Kasumi-1 (cell line): ENCODE measurements at places on chromosomes 16 and 17.
A peak's percentile ranks its signal among the peaks of the same experiment; 100 is the strongest.

DNA sequence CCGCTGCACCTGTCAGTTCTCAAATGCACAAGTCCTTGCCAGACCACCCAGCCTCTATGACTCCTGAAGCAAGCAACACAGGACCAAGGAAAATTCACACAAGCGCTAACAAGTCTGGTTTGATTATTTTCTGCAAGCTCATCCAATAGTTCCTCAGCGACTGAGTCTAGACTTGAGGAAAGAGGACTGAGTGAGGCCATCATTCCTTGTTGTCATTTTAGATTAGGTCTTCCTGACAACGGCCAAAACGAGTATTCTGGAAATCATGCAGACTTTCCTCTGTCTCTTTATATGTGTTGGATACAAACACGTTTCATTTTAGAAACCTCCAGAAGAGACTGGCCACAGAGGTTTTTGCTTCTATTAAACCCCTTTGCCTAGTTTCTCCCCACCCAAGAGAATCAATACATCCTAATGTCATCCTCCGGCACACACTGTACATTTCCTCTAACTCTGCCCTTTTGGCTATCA, 561 bp downstream of the CCDC47 start:
- peak; percentile 30 for DNase-seq

GRCh38 chr17:77475016-77475976, 334.5 kb downstream of the SEC14L1 start:
- no peak for DNase-seq

DNA sequence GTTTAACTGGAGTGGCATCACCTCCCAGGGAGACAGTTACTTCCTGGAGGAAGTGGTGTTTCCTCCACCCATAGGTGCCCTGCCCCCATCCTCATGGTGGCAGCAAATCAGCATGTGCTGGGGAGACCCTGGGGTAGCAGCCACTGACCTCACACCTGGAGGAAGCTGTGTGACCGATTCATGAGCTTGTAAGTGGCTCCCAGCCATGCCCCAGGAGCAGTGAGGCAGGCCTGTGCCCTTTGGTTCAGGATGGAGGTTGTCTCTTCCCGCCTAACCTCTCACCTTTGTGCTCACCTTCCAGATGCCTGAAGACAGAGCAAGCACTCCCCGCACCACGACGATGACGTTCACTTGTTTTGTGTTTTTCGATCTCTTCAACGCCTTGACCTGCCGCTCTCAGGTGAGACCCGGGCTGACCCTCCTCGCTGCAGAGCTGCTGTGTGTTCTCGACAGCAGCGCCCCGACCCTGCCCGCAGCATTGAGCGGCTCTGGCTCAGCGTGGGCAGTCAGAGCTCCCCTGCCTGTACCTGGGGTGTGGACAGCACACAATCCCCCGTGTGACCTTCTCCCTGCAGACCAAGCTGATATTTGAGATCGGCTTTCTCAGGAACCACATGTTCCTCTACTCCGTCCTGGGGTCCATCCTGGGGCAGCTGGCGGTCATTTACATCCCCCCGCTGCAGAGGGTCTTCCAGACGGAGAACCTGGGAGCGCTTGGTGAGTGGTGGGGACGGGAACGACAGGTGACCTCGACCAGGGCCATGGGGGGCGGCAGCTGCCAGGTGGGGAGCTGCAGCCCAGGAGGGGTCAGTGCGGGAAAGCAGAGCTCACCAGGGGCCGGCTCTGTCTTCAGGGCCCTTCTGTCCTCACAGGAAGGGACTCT, 42.8 kb downstream of the MEAK7 start:
- DNase-seq: no peak

DNA sequence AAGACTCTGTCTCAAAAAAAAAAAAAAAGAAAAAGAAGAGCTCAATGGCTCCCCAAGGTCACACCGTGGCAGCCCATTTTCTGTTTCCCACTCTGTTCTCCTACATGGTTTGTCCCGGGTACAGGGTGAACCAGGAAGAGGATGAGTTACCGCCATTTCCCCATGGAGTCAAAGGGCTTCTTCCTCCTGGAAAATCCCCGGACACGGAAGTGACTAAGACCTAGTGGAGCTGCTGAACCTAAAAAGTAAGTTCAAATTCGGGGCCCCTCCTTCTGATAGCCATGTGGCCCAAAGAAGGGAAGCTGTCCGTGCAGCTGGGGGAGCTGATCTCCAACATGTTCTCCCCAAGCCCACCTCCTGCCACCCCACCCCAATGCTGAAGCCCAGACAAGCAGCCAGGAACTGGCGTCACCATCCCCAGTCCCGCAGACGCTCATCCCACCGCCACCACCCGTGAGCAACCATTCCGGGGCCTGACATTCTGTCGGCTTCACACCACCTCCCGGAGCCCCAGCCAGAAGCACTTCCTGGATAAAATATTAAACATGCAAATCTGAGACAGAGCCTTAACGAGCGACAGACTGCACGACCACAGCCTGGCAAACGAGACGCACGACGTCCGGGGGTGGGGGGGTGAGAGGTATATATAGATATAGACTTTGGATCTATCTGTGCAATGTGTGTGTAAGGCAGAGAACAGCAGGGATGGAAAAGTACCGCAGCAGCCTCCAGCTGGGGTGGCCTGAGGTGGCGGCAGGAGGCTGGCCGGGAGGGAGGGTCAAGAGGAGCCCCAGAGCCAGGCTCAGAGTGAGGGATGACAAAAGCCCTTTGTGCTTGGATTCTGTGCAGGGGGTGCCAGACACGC, 17.6 kb downstream of the EPOP start:
- peak; percentile 74 for DNase-seq

DNA sequence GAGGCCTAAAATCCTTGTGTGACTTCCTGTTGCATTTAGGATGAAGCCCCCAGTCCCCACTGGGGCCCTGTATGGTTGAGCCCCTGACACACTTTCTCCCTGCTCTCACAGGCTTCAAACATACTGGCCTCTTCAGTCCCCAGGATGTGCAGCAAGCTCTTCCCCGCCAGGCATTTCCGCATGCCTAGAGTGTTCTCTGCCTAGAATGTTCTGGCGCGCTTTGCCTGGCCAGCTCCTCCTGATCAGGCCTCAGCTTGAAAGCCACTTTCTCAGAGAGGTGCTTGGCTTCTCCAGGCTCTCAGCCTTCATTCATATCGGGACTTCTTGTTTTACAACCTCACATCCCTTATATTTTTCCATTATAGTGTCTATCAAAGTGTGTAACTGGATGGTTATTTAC, 123.7 kb downstream of the SPACA3 start:
- no peak for DNase-seq

- no peak for DNase-seq
Observed at GRCh38 chr17:56023851-56024250, 129.4 kb upstream of the ANKFN1 start.

DNA sequence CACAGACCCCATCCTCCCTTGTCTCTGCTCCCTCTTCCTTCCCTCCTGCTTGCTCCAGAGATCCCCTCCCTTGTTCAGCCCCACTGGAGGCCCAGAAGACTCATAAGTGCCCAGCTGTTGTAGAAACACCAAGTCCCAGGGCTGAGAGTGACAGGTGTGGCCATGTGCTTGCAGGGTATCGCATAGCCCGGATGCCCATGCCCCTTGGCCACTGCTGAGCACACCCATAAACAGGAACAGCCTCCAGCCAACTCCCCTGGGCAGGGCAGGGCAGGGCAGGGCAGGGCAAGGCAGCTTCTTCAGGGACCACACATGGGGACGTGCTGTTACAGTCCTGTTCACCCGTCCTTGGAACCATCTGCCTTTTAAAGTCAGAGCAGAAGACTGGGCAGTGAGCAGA, 2.0 kb downstream of the CACNG1 start:
- no peak for DNase-seq

DNA sequence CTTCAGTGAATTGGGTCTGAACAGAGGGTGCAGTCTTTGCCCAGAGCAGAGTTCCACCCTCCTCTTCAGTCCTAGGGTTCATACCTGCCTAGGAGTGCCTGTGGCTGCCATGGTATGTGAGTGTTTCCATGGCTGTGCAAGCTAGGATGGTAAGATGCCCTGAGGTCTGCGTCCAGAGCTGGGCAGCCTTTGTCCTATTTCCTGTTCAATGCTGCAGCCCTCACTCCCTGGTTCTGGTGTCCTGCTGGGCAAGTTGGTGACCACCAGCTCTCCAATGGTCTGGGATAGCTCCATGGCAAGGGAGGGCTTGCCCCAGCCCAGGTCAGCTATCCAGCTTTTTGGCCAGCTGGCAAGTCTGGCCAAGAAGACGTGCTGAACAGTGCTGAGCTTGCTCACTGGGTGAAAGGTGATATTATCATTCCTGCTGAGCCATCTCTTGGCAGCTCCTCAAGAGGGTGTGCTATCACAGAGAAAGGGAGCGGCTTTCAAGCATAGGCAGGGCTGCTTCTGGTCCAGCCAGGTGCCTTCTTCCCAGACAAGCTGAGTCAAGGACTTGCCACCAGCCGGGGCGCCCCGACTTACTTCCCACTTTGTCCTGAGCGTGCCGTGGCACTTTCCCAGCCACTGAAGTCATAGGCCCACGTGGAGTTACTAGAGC, 13.0 kb upstream of the NFATC3 start:
- DNase-seq: no peak

GRCh38 chr16:68503334-68503733, 35.8 kb upstream of the ZFP90 start:
- DNase-seq: no peak

GRCh38 chr17:63498626-63499195, 21.9 kb downstream of the ACE start:
- no peak for DNase-seq

- DNase-seq: no peak
Observed at GRCh38 chr16:78727536-78727935, 628.1 kb downstream of the WWOX start.

DNA sequence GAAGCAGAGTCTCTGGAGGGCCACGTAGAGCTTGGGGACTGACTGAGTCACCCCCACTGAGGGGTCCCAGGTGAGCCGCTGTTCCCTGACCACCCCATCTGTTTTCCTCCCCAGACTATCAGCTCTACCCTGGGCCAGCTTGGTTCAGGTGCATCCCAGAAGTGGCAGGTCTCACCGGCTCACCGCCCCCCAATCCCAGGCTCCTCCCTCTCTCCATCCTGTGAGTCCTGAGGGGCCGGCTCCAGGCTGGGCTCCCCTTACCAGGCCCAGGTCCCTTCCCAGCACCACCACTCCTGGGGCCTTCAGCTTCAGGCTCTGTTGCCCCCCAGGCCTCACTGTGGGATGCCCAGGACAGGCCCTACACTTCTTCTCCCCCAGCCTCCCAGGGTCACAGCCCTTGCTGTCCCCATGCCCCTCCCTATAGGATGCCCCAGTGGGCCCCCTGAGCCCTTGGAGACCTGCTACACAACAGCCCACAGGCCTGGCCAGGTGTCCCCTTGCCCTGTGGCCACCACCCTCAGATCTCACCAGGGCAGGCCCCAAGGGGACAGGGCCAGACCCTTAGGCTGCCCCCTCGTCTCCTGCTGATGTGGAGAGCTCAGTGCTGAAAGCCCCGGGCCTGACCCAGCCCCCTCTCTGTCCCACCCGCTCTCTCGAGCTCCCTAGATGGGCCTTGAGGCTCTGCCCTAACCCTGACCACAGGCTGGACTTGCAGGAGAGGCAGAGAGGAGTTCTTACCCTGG, 40.4 kb downstream of the TNFRSF13B start:
- no peak for DNase-seq

GRCh38 chr17:44530896-44531418, 26.3 kb upstream of the FZD2 start:
- peak; percentile 13 for DNase-seq

DNA sequence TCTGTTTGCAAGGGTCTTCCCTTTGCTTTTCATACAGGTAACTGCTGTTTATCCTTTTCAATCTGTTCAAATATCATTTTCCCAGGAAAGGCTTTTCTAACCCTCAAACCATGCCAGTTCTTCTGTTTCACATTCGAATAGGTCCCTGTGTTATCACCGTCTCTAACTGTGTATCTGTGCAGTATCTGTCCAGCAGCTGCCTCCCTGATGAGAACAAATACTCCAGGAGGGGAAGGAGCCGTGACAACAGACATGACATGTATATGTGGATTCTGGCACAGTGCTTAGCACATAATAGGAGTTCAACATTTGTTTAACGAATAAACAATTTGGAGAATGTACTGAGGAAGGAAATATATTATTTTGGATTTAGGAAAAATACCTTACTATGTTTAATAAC, 95.7 kb downstream of the STX8 start:
- DNase-seq: no peak

DNA sequence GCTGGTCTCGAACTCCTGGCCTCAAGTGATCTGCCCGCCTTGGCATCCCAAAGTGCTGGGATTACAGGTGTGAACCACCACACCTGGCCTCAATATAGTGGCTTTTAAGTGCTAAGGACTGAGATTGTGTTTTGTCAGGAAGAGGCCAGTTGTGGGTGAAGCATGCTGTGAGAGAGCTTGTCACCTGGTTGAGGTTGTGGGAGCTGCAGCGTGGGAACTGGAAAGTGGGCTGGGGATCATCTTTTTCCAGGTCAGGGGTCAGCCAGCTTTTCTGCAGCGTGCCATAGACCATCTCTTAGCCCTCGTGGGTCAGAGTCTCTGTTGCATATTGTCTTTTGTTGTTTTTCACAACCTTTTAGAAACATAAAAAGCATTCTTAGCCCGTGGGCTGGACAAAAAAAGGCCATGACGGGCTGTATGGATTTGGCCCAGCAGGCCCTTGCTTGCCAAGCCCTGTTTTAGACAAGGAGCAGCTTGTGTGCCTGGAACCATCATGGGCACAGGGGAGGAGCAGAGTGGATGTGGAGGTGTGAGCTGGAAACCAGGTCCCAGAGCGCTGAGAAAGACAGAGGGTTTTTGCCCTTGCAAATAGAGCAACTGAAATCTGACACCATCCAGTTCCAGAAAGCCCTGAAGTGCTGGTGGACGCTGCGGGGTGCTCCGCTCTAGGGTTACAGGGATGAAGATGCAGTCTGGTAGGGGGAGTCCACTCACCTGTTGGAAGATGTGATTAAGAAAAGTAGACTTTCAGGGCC, 5.5 kb downstream of the BIRC5 start:
- no peak for DNase-seq

- no peak for DNase-seq
Observed at GRCh38 chr16:9500872-9501271, 409.4 kb downstream of the HAPSTR1 start.

GRCh38 chr17:63426917-63427308, 19.2 kb downstream of the CYB561 start:
- DNase-seq: no peak

GRCh38 chr17:81365148-81365600, 30.1 kb upstream of the BAHCC1 start:
- no peak for DNase-seq

- DNase-seq: no peak
Observed at GRCh38 chr17:16939606-16940115, 32.3 kb downstream of the TNFRSF13B start.

DNA sequence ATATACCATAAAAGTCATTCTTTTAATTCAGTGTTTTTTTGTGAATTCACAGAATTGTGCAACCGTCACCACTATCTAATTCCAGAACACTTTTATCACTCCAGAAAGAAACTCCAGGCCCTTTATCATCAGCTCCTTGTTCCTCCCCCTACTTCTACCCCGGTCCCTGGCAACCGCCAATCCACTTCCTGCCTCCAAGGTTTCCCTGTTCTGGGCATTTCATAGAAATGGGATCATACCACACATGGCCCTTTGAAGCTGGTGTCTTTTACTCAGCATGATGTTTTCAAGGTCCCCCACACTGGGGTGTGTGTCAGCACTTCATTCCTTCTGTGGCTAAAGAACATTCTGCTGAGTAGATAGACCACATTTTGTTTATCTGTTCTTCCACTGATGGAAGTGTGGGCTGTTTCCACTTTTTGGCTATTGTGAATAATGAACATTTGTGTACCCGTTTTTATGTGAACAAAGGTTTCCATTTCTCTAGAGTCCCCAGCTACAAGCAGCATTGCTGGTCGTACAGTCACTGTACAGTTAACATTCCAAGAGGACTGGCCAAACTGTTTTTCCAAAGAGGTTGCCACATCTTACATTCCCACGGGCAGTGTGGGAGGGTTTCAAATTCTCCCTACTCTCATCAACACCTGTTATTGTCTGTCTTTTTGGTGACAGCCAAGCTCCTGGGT, 75.8 kb upstream of the ZNF469 start:
- DNase-seq: no peak

GRCh38 chr17:76278952-76279741, 14.0 kb downstream of the UBALD2 start:
- DNase-seq: peak; percentile 80
